ENCODE measurements at places on chromosomes 11 and 22. TPM values are rescaled to one million over a fixed set of nuclear protein-coding genes. Genes with fewer than 3 reads are reported as not detected.
A peak's percentile ranks its signal among the peaks of the same experiment; 100 is the strongest.

POU2F3 gene
- total RNA-seq, result 1.4 TPM

IGF2 gene
- total RNA-seq, result 2.0 TPM

FAR1 gene
- total RNA-seq, result 35.7 TPM

TRPM5 gene
- not detected for total RNA-seq

PSMD13 gene
- 248 TPM for total RNA-seq

MS4A8 gene
- total RNA-seq, result not detected

CDKN1C gene
- 5.1 TPM for total RNA-seq

BAIAP2L2 gene
- not detected for total RNA-seq

TENM4 gene
- 0.31 TPM for total RNA-seq

GRCh38 chr11:87897071-87897470 lies 278.2 kb downstream of the RAB38 start:
- DNase-seq, result no peak

- DNase-seq, result no peak
These were observed 122.4 kb downstream of the FEZ1 start for GRCh38 chr11:125373426-125374391.

DNA sequence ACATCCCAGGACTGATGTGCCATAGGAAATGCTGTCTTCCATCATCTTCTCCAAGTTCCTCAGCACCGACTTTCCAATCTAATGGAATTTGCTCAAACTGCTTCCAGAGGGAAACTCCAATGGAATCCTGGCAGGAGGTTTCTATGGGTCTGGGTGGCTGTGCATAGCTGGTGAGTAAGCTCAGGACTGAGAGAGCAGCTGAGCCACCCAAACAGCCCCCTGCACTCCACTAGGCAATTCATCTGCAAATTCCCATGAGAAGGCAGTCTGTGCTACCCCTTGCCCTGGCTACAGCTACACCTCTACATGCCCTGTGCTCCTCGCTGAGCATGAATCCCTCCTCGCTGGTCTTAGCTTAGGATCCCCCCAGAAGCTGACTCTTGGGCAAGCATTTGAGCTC lies 127.9 kb upstream of the CSNK2A3 start:
- no peak for DNase-seq

GRCh38 chr22:28788601-28789000 lies 11.8 kb downstream of the XBP1 start:
- DNase-seq, result no peak

DNA sequence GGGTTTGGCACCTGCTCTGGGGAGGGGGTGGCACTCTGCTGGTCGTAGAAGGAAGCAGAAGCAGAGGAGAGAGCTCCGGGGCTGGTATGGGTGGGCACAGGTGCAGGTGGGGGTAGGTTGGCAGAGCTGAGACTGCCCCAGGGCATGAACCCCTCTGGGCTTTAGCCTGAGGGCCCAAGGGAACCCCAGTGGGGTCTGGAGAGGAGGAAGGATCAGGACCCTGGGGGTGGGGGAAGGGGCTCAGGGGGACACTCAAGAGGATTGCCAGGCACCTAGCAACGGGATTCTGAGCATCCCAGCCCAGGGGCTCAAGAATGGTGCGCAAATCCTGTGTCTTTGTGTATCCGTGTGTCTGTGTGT lies 6.3 kb downstream of the ALDH3B2 start:
- no peak for DNase-seq

DNA sequence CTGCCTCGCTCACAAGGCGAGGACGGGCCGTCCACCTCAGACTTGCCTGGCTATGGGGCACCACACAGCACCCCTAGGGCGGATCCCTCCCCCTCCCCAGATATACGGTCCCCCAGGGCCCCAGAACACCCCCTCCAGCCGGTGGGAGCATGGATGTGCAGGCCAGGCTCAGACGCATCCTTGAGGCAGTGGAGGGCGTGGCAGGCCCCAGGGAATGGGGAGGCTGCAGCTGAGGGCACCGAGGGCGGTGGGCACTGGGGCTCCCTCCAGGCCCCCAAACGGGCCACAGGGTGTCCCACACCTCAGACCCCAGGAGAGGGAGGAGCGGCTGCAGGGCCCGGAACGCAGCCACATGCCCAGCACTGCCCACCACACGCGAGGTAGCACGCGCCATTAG lies 12.1 kb downstream of the TTLL8 start:
- no peak for DNase-seq

DNA sequence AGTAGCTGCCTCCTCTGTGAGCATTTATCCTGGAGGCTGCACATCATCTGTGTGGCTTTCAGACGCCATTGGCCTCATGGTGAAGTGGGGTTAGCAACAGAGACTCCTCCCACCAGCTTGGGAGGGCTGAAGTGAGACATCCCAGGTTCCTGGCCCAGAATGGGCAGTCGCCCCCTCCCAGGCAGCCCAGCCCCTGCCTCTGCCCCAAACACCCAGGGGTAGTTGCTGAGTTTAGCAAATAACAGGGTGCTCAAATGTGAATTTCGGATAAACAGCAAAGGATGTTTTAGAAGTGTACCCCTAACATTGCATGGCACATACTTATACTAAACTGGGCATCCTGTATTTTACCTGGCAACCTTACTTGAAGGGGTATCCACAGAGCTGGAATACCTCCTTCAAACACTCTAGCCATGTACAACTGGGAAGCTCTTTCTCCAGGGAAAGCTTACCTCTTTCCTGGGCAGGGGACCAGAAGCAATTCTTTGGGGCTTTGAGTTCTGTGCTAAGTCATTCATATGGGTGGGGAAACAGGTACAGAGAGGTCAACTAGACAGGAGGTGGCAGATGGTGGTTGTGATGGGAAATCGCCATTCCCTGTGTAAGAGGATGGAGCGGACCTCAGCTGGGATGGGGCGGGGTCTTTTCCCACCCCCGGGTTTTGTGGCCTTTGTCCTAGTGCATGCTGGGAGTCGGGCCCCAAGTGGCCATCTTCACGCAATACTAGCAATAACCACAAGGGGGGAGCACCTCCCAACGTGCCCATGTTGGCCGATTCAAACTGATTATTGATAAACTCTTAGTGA lies 19.3 kb downstream of the MTFP1 start:
- no peak for DNase-seq

- DNase-seq, result no peak
These were observed 95.0 kb downstream of the AASDHPPT start for GRCh38 chr11:106172386-106172991.

DNA sequence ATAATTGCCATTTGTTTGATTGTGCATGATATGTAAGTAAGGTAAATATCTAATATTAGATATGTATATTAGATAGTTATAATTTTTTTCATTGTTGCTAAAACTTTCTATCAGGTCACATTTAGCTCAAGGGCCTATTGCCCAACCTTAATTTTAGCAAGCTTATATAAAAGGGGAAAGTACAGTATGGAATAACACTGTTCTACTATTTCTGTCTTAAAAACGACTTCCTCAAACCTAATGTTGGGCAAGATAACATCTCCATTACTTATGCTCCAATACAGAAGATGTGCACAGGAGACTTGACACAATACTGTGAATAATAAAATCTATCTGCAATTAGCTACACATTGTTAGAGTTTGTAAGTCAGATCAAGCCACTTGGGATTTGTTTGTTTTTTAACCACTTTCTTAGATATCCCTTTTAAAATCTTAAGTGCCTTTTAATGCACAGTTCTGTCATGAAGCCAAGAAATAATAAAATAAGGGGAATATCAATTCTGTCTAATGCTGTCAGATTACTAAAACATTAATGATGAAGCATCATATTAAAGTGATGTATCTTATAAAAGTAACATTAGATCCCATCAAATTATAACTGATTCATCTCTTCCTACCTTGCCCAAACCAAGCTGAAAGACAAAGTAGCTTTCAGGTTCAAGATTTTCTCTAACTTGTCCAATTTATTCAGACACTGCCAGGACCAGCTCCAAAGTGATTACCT lies 98.1 kb downstream of the SIK3 start:
- DNase-seq, result no peak

- no peak for DNase-seq
These were observed 451 bp downstream of the CDC45 start for GRCh38 chr22:19480173-19480568.

- no peak for DNase-seq
These were observed 38.5 kb downstream of the OSBP2 start for GRCh38 chr22:30733181-30733631.

DNA sequence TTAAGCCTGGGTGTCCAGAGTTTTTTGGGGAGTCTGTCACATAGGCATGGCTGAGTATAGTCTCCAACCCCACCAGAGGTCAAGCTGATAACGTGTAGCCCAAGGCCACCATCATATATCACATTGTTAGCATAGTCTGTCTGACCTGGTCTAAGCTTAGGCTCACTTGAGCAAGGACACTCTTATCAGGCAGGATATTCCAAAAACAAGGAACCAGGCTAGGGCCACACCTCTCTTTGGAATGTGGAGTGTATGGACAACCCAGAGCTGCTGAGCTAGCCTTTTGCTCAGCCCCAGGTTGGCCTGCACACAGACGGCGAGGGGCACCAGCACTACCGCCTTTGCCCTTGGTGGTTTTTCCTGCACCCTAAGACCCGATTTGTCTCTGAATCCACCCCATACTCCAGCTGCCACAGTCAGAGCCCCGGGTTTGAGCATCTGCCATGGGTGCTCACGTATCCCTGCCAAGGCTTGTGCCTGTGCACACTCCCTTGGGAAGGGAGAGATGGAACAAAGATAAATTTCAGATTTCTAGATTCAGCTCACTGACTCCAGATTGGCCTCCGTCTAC lies 7.2 kb downstream of the SNAP29 start:
- no peak for DNase-seq

- no peak for DNase-seq
These were observed 741 bp upstream of the TALDO1 start for GRCh38 chr11:746289-747157.

- no peak for DNase-seq
These were observed 1.1 kb upstream of the OR2D3 start for GRCh38 chr11:6919698-6920097.

DNA sequence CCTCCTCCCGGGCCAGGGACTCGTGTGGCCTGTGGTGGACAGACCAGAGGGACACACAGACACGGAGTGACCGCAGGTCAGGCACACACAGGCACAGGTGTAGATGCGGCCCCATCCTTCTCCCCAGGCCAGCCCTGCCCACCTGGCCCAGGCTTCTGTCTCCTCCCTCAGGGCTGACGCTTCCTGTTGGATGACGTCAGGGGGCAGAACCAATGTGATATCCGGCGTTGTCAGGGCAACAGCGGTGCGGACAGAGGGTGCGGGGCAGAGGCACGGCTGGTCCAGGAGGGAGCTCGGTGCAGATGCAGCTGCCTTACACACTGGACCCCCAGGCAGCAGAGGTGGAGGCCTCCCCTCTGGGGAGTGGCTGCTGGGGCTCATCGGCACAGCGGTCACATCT lies 2.9 kb upstream of the TUBGCP6 start:
- no peak for DNase-seq

GRCh38 chr22:19968450-19968891 lies 26.9 kb upstream of the TXNRD2 start:
- DNase-seq, result no peak

DNA sequence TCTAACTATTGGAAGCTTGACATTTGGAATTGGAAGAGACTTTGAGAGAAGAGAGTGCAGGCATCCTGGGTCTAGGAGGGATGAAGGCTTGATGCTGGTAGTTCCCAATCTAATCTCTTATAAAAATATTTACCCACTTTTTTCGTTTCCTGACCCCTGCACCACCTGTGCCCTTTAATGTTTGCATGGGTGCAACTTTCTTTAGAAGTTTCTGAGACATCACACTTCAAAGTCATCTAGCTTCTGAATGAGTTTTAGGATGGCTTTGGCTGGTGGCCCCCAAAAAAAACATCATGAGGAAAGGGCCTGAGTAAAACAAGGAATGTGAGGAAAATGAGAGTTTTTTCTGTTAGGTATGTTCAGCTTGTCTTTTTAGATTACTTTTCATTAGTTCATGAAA lies 1.1 kb downstream of the POLD3 start:
- no peak for DNase-seq

- DNase-seq, result no peak
These were observed 2.3 kb downstream of the MN1 start for GRCh38 chr22:27799015-27799826.

DNA sequence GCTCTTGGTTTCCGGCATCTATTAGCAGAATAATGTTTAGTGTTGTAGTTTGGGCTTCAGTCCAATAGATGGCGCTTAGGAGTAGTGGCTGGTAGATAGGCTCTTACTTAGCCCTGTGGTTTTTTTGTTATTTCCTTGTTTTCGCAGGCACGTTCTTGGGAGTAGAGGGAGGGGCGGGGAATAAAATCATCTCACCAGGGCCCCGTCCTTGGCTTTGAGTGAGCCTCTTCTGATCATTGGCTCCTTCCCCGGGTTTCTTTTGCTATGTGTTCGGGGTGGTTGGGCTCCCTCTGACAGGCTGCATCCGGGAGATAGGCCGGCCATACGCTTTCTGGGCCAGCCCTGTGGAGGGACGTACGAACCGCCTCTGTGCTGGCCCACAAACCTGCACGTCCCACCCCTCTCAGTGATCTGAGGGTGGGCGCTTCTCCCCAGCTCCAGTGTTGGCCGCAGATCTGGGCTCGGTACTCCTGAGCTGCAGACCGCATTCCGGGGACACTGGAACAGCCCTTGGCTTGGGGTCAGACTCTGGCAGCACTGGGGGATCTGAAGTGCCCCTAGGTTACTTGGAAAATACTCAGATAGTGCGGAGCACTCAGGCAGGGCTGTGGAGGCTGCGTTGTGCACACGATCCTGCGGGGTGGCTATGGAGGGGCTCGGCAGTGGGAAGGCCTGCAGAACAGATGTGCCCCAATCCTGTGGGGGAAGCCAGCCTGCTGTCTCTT lies 217.0 kb downstream of the DYNC2H1 start:
- DNase-seq, result peak; percentile 82

DNA sequence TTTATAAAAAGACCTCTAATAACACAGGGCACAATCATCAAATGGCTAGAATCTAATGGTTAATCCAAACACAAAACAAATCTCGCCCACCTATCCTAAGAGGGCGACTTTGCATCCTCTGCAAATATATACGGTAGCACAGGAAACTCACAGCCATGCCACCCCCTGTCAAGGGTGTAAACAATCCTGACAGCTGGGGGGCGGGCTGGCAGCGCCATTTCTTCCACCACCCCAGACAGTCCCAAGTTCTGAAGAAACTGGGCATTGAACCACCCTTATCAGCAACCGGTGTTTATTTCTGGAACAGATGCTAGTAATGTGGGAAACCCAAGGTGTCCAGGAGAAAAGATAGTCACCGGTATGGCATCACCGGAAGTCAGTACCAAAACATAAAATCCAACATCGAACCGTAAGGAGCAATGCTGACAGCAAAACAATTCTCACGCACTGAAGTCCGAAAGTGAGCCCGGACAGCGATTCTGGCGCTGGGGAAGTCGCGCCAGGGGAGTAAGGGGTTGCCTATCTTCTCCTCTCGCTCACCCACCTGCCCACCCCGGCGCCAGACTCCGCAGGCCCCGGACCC lies 825 bp downstream of the FBXO3 start:
- no peak for DNase-seq

- no peak for DNase-seq
These were observed 543.9 kb downstream of the OPCML start for GRCh38 chr11:132988411-132988810.

- DNase-seq, result no peak
These were observed 77.4 kb upstream of the BIRC3 start for GRCh38 chr11:102239911-102240310.

All from H4 (cell line).